KG1 (cell line): ENCODE measurements at places on chromosomes 16 and 17.

DNA sequence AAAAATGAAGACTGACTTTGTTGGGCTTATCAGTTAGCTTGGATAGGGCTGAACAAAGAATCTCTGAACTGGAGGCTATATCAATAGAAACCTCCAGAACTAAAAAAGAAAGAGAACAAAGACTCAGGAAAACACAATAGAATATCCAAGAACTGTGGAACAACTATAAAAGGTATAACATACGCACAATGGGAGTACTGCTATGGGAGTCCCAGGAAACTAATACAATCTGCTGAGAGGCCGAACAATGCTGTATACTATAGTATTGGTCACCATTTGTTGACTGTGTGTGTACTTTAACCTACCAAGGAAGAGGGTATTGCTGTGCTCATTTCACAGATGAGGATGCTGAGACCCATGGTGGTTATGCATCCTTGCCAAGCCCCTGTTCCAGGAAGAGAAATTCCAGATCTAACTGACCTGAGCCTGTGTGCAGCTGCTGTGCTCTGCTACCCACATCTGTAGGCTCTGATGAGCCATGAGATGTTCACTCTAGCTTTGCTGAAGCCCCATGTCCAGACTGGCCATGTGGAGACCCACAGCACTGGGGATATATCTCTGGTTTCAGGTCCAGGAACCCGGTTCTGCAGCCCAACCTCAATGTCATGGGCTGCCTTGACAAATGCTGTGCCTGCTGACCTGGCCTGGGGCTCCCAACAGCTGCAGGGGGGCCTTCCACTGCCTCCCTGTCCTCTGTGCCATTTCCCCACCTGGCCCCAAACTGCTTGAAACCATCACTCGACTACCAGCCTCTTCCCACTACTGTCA, 254.3 kb upstream of the TNRC6C start:
- no peak for DNase-seq

GRCh38 chr17:81125573-81126081, 39.7 kb upstream of the PVALEF start:
- no peak for DNase-seq

DNA sequence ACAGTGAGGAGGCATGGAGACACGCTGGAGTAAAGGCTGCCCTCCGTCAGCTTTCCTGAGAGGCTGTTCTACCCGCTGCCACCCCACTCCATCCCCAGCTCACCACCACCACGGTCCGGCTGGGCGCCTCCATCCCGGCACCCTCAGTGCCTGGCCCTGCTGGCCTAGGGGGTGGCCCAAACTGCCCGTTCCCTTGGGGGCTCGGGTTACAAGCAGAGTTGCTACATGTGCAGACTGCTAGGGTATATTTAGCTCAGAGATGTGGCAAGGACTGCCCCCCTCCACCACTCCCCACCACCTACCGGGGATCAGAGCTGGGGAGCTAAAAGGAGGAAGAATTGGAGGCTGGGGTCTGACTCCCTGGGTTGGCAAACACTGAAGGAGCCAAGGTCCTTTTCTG, 4.1 kb downstream of the CACNB1 start:
- DNase-seq: no peak

- no peak for DNase-seq
Observed at GRCh38 chr17:557371-557770, 157.3 kb downstream of the VPS53 start.

- no peak for DNase-seq
Observed at GRCh38 chr16:5442054-5442453, 344.5 kb upstream of the EEF2KMT start.

- no peak for DNase-seq
Observed at GRCh38 chr16:81623365-81624102, 155.6 kb upstream of the PLCG2 start.

DNA sequence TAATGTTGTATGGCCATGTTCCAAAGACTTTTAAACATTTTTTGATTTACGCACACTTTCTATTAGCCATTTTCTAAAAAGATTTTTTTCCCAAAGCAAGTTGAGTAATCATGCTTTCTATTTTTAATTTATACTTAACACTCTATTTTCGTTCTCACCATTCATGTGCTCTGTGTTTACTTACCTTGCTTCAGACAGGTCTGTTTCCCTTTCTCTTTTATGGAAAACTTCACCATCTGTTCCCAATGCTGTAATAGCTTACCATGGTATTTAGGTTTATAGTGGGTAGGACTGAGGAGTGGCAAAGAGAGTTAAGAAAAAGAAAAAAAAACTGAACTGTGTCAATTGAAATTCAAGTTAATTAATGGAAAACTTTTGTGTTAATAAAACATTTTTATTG, 37.5 kb upstream of the KCNJ16 start:
- no peak for DNase-seq

GRCh38 chr17:49680314-49680713, 2.4 kb upstream of the SPOP start:
- DNase-seq: no peak

DNA sequence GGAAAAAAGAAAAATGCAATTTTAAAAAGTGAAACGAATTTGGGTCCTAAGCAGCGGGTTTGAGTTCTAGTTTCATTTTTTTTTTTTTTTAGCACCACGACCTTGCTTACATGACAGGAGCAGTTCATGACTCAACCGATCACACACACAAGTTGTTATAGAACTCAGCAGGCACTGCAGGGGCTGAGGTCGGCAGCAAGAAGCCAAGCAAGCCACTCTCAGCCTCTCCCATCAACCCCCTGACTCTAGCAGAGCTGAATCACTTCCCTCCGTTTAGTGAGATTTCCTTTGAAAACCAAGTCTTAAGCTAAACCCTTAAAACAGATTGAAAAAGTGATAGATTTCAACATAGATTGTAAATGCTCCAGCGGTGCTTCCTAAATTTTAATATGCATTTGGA, 520.8 kb downstream of the HAPSTR1 start:
- no peak for DNase-seq

- no peak for DNase-seq
Observed at GRCh38 chr17:75517297-75517865, 1.1 kb downstream of the TSEN54 start.
